ENCODE measurements at places on chromosomes 16 and 17. TPM values are rescaled to one million over a fixed set of nuclear protein-coding genes. Genes with fewer than 3 reads are reported as not detected.

Gene LRRC37A
- 2.6 TPM for total RNA-seq

Gene TBX6
- total RNA-seq: under 0.01 TPM

Gene ZNF785
- 9.9 TPM for total RNA-seq

Gene ENKD1
- total RNA-seq: 8.5 TPM

Gene TSR3
- total RNA-seq: 47.7 TPM

Gene IRX5
- 0.65 TPM for total RNA-seq

Gene KRT39
- total RNA-seq: not detected

Gene ENPP7
- total RNA-seq: not detected

Gene KLHL10
- total RNA-seq: not detected

Gene ASPHD1
- total RNA-seq: 0.22 TPM

Gene PRM1
- not detected for total RNA-seq

DNA sequence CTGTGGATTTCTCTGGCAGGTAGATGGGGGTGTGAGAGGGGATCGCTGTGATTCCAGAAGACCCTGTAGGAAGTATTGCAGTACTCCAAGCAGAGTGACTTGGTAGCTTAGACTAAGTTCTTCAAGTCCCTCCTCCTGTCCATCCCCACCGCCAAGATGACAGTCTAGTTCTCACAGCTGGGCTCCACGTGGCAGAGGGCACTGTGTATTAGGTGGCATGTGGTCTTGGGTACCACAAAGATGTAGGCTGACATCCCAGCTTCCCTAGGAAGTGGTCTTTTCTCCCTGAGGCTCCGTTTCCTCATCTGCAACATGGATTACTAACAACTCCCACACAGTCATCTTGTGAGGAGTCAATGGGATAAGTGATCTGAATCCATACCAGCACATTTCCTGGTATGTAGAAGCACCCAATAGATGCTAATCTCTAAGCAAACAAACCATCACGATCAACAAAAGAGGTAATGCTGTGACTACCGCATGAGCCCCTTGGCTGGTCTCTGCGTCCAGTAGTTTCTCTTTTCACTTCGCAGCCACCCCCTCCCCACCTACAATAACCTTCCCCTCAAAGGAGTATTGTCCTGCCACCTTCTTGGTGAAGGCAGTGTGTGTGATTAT lies 349.1 kb upstream of the EEF2KMT start:
- DNase-seq: no peak

- DNase-seq: no peak
Observed at GRCh38 chr17:48148029-48148770, 40.6 kb downstream of the SNX11 start.

DNA sequence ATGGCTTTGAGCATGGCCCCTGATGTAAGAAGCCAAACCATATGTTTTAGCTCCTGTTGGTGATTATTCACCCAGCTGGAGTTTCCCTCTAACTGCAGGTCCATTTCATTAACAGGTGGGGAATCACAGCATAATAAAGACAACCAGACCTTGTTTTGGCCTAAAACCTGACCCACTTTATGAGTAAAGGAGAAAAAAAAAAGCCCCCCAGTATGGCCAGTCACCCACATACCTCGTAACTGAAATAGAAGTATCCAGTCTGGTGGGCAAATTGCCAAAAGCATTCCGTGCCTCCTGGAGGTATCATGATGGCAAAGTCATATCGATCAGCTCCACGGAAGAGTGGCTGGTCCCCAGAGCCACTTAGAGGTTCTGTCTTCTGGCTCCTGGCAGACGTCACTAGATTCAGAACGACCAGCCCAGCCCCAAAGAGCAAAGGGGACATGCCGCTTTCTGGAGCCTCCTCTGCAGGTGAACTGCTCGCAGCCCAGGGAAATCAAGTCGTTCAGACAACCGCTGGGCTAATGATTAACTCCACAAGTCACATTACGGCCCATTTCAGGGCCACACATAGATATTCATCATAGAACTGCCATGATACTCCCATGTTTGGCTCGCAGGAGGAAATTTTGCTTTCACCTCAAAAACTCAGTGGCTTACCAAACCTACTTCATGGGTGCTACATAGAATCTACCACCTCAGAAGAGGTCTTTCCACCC lies at the start of gene TMED6:
Gene TMED6 (minus strand): TSS at position 478 of the 719 bp plus-strand sequence. CDS start 33 bp downstream, at position 445.
- no peak for DNase-seq

- no peak for DNase-seq
Observed at GRCh38 chr17:7043182-7043496, 753 bp downstream of the SLC16A11 start.

DNA sequence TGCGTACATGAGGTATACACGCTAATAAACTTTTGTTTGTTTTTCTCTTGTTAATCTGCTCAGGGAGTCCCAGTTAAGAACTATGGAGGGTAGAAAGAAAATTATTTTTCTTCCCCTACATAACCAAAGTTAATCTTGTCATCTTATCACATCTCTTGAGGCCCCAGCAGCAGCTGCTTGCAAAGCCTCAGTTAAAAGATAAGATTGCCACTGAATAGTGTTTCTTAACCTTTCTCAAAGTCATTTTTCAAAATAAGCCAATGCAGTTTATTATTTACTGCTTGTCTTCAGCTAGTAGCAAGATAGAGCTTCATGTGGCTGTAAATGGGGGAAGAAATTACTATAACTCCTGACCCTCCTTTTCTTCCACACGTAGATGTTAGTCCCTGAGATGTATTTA lies 21.5 kb upstream of the APOH start:
- DNase-seq: no peak

DNA sequence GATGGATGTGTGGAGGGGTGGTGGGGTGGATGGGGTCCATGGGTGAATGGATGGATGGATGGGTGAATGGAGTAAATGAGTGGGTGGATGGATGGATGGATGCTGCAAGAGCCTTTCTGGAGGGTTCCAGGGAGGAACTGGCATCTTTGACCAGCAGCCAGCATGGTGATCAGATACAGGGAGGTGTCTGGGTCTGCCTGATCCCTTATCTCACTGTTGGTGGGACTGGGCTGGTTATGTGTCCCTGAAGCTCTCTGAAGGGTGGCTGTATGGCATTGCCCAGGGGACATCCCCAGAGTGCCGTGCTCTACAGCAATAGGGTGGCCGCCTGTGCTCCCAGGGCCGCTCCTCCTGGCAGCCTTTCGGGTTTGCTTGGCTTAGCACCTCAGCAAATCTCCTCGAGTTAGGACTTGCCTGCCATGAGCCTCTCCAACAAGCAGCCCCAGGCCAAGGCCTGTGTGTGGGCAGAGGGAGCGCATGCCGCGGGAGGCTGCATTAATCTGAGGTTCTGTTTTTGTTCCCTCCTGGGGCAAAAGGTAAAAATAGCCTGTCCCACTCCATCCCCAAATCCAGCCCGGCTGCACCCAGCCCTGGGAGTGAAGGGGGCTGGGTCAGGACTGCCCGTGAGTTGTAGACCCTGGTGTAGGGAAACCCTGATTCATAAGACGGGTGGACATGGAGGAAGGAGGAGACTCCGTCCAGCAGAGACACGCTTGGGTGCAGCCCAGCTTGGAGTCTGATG lies 165.4 kb downstream of the SEC14L1 start:
- no peak for DNase-seq

- DNase-seq: no peak
Observed at GRCh38 chr16:89370081-89370511, 120.3 kb downstream of the ANKRD11 start.

DNA sequence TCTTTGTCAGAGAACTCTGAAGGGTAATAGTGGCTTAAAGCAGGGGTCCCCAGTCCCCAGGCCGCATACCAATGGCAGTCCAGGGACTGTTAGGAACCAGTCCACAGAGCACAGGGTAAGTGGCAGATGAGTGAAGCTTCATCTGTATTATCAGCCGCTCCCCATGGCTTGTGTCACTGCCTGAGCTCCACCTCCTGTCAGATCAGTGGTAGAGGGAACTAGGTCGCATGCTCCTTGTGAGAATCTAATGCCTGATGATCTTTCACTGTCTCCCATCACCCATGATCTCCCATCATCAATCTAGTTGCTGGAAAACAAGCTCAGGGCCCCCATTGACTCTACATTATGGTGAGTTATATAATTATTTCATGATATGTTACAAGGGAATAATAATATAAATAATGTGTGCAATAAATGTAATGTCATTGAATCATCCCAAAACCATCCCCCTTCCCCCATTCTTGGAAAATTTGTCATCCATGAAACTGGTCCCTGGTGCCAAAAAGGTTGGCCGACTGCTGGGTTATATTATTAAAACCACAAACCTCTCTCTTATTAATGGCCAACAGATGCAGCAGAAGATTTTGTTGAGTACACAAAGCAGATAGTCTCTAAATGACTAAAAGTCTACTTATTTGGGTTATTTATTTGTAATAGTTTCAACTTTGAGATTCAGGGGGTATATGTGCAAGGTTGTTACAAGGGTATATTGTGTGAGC lies 782.7 kb downstream of the CDH11 start:
- DNase-seq: no peak

DNA sequence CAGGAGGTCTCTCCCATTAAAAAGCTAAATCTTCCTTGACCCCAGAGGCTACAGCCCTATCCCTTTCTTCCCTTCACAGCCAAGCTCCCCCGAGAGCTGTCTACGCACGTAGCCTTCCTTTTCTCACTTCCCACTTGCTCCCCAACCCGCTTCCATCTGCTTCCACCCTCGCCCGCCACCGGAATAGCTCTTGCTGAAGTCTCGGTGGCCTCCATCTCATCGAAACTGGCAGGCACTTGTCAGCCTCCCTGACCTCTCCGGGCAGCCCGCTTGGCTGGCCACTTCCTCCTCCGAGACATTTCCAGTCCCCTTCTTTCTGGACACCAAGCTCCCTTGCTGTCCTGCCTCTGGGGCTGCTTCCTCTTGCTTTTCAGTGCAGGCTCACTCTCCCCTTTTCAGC lies 10.7 kb upstream of the EPOP start:
- no peak for DNase-seq

- DNase-seq: no peak
Observed at GRCh38 chr16:67200491-67200890, 1.6 kb downstream of the ELMO3 start.

- no peak for DNase-seq
Observed at GRCh38 chr16:79089735-79090284, 510.7 kb downstream of the MAF start.

DNA sequence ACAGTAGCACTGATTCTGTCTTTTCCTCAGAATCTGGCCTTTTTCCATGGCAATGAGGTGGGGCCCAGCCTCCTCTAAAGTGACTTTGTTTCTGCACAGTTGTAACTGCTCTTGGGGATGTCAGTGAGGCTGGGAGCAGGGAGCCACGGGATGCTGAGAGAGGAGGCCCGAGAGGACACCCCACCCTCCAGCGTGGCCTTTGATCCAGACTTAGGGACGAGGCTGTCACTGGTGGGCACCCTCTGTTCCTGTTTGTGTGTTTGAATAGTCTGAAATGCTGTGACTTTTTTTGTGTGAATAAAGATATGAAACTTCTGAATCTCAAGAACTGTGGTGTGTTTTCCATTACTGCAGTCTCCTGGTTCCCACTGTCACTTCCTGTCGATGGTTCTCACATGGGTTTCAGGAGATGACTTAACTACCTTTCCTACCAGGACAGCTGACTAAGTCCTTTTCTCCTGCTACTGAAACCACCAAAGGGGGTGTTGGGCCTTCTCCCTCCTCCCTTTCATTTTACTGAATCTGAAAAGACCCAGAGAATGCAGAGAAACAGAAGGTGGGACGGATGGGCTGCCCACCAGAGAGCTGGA lies 18.6 kb downstream of the KCTD2 start:
- DNase-seq: peak; percentile 91

GRCh38 chr16:49583911-49584310 lies 210.3 kb downstream of the C16orf78 start:
- DNase-seq: no peak

- DNase-seq: no peak
Observed at GRCh38 chr17:32546031-32546444, 59.2 kb downstream of the CDK5R1 start.

DNA sequence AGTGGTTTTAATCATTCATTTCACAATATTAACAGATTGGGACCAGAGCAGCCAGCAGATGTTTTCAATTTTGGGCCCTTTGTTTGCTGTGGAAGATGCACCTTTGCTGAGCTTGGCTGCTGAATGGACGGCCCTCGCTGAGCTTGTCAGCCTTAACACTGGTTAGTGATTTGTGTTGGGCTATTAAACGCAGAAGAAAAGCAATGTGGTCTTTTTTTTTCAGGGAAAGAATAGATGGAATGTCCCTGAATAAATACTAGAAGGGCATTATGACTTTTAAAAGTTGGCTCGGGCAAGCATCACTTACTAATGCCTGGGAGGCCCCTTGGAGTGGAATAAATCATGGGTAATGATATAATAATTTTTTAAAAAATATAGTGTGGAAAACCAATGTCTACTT lies 297.0 kb downstream of the MAP2K6 start:
- no peak for DNase-seq

DNA sequence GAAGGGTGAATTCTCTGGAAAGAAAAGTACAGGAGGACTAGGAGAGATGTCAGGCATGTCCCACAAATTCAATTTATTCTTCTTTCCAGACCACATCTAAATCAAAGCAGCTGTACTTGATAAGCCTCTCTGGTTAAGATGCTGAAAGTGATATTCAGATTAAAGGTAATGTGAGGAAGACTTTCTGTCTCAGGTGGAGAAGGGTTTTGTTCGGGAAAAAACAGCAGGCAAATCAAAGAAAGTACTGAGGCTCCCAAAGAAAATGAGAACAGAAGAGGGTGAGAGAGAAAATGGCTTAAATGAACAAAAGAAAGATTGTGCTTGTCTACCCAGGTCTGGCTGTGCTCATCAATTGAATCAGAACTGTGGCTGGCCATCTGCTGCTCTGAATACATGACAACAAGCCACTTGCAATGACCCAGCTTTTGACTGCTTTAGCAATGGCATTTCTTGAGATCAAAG lies 55.6 kb downstream of the MMD start:
- DNase-seq: no peak

GRCh38 chr17:40112191-40112711 lies 9.5 kb upstream of the MSL1 start:
- DNase-seq: no peak

- DNase-seq: no peak
Observed at GRCh38 chr17:48770954-48771353, 42.4 kb upstream of the HOXB13 start.

GRCh38 chr17:33377837-33378595 lies 84.9 kb upstream of the ASIC2 start:
- no peak for DNase-seq

Measured in lung microvascular endothelial cell (primary cell).